KG1 (cell line): ENCODE measurements at places on chromosomes 5 and 9.

DNA sequence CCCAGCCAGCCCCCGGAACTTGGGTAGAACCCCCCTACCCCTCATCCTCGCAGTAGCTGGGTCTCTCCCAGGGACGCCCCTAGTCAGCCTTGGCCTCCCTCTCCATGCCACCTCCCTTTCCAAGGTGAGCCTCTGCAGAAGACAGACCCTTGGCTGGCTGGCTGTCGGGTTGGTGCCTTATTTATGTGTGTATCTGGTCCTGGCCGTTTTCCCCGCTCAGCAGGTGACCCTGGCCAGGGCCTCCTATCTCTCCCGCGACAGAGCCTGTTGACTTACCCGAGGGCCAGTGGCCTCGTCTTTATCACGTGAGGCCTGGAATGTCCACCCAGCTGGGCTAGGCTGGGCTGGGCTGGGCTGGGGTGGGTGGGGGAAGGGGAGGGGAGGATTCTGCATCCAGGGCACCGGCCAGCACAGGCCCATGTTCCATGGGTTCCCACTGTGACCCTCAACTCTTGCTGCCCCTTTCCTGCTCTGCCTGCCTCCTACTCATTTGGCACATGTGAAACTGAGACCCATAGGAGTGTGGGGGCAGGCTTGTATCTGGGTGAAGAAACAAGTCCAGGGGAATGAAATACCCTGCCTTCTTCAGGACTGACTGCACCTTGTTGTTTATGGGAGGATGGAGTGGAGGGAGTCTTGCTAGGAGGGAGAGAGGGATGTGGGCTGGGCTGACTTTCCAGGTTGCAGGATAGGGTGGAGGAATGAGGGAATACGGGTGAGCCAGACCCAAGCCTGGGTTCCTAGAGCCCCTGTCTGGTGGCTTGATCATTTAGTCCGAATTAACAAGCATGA is 3.1 kb downstream of the CXXC5 start:
- DNase-seq = no peak

GRCh38 chr5:10486511-10487344 is 45.0 kb downstream of the ROPN1L start:
- DNase-seq = no peak

DNA sequence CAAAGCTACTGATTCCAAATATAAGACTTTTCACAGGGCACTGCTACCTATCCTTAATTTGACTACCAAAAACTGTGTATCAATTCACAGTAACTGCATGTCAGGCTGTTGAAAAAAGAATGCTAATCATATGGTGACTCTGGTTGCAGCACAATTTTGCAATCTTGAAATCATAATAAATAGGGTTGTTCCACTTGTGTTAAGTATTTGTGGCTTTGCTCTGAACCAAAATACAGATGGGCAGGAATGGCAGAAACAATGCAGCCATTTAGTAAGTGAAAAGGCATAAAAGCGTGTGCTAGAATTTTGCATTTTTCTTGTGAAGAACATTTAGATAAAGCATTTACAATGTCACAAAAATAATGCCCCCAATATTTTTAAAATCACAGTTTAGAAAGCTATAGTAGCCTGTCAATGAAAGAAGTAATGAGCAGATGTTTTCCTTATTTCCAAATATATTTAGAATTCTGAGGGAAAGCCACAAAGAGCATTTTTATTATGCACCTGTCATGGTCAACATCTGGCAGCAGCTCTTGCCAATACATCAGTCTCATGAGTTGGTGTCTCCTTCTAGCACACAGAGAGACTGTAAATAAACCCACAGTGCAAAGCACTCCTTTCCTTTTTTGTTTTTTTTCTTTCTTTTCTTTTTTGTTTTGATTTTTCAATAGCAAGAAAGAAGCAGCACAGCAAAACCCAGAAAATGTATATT is 54.8 kb upstream of the PAM start:
- no peak for DNase-seq

- DNase-seq = no peak
Measured at GRCh38 chr9:106930477-106930876, 67.5 kb downstream of the ZNF462 start.

- DNase-seq = no peak
Measured at GRCh38 chr9:118959366-118959765, 409.9 kb downstream of the BRINP1 start.

- DNase-seq = no peak
Measured at GRCh38 chr9:16268067-16268881, 602.2 kb downstream of the BNC2 start.

- DNase-seq = no peak
Measured at GRCh38 chr5:116566251-116566650, 8.4 kb downstream of the SEMA6A start.

DNA sequence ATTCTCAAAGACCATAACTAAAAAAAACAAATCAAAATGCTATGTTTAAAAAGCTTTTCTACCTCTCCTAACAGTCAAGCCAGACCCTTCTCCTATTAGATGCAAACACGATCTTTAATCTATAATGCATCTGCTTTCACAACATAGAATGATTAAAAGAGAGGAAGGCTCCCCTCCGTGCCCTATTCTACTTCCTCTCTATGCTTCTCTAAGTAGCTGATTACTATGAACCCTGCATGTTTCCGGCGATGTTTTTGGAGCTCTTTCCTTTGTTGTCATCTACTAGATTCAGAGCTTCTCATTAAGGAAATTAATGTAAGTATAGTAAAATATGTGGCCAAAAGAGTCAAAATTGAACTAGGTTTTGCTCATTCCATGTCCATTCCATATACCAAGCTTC is 29.2 kb upstream of the CEP120 start:
- no peak for DNase-seq

DNA sequence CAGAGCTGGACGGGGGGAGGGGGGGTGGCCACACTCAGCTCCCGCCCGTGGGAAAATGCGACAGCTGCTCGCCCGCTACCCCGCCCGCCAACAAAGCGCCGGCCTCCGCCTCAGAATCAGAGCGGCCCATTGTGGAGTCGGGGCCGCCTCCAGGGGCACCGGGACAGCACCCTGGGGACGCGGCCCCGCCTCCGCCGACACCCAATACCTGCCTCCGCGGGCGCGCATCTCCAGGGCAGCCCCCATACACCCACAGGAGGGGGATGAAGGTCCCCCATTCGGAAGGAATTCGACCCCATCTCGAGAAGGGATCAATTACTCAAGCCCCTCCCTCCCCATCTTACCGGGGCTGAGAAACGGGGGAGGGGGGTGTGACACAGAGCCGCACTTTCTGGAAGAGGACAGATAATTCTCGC is 1.3 kb downstream of the NOTCH1 start:
- peak; percentile 13 for DNase-seq

- DNase-seq = no peak
Measured at GRCh38 chr9:130936285-130937117, 2.5 kb downstream of the FIBCD1 start.
